Activated T-cell treated with anti-CD3 and anti-CD28 coated beads, Interleukin-2, amount 50 U/mL, for 4 hours (primary cell): ENCODE measurements at places on chromosomes 13 and 19. TPM values are rescaled to one million over a fixed set of nuclear protein-coding genes. Genes with fewer than 3 reads are reported as not detected.

GRCh38 chr19:7970716-7971448, 27.4 kb upstream of the TIMM44 start:
- no peak for DNase-seq

GRCh38 chr13:52141299-52141698, 12.4 kb upstream of the NEK5 start:
- no peak for DNase-seq

- DNase-seq = no peak
Observed at GRCh38 chr19:44905437-44906160, at the start of gene APOE. APOE (plus strand) TSS chr19:44905796; CDS start chr19:44906625, 829 bp downstream.

- DNase-seq = no peak
Observed at GRCh38 chr13:23074075-23074828, 106.5 kb upstream of the SGCG start.

- DNase-seq = no peak
Observed at GRCh38 chr13:41259875-41260501, 3.4 kb downstream of the MTRF1 start.

The EDDM13 gene
- total RNA-seq = 0.98 TPM

The CEACAM7 gene
- 0.25 TPM for total RNA-seq

The SACS gene
- total RNA-seq = 51.5 TPM
